ENCODE measurements at places on chromosomes 5 and 9.

GRCh38 chr9:132231019-132231701 lies 69.3 kb downstream of the NTNG2 start:
- DNase-seq: no peak

GRCh38 chr9:18075253-18075952 lies 398.6 kb upstream of the ADAMTSL1 start:
- no peak for DNase-seq

- no peak for DNase-seq
Observed at GRCh38 chr5:112186401-112186990, 232.6 kb downstream of the EPB41L4A start.

- no peak for DNase-seq
Observed at GRCh38 chr5:29307478-29307877, 1886.0 kb upstream of the CDH6 start.

DNA sequence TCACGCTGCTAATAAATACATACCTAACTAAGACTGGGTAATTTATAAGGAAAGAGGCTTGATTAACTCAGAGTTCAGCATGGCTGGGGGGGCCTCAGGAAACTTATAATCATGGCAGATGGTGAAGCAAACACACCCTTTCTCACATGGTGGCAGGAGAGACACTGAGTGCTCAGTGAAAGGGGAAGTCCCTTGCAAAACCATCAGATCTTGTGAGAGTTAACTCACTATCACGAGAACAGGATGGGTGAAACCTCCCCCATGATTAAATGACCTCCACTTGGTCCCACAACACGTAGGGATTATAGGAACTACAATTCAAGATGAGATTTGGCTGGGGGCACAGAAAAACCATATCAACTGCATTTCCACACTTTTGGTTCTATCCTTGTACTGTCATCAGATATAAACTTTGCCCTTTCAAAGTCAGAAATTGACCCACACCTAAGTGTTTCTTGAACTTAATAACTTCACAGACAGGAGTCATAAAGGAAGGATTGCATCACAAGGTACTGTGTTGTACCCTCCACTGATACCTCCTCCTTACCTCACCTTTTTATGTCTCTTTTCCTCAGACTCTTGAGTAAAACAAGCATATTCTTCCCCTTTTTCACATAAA lies 319.1 kb upstream of the PIK3R1 start:
- DNase-seq: no peak

- DNase-seq: no peak
Observed at GRCh38 chr9:82645600-82645999, 417.3 kb downstream of the RASEF start.
